ENCODE measurements at places on chromosomes 3 and 15. TPM values are rescaled to one million over a fixed set of nuclear protein-coding genes. Genes with fewer than 3 reads are reported as not detected.

HRH1 gene
- total RNA-seq: 4.8 TPM

WDR72 gene
- not detected for total RNA-seq

GRCh38 chr3:147672436-147672835 lies 263.3 kb downstream of the ZIC1 start:
- no peaks in the 10 kb centered on the region for H3K36me3 ChIP-seq
- H3K27ac ChIP-seq: no peak overlapping the region
- no peak overlapping the region for H3K4me3 ChIP-seq
- H3K27me3 ChIP-seq: no peaks in the 10 kb centered on the region
- no peaks in the 10 kb centered on the region for H3K4me1 ChIP-seq

GRCh38 chr3:116815831-116816588 lies 106.4 kb downstream of the TUSC7 start:
- no peaks in the 10 kb centered on the region for H3K4me1 ChIP-seq
- no peak for DNase-seq

HDC gene
- total RNA-seq: not detected

DNA sequence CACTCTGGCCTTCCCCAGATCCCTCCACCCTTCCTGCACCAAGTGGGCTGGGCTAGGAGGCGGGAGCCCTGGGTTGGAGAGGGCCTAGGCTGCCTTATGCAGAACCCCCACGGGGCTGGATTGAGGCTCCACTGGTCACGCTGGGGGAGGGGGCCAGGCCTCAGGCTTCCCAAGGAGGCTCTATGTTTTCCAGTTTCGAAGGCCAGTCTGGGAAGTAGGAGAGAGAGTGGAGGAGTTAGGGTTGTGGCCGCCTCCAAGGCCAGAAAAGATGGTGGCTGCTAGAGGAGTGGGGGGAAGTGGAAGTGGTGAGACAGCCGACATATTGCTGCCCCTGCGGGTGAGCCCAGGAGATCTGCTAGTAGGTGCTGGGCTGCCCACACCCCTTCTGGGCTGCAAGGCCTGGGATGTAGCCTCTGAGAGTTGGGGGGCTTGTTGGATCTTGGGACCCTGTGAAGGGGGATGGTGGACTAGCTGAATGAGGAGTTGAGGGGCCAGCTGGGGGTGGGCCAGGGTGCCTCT lies 1.2 kb downstream of the GNAI2 start:
- H3K36me3 ChIP-seq: peaks cover 12% of the 10 kb centered on the region
- H3K27me3 ChIP-seq: peaks cover 3% of the 10 kb centered on the region
- H3K27ac ChIP-seq: peak overlapping the region; percentile 92

LCTL gene
- total RNA-seq: 0.75 TPM

PLA1A gene
- total RNA-seq: not detected

GRCh38 chr3:3851621-3852323 lies 52.5 kb downstream of the LRRN1 start:
- no peak for DNase-seq
- no peak overlapping the region for H3K27ac ChIP-seq
- H3K27me3 ChIP-seq: no peaks in the 10 kb centered on the region
- no peaks in the 10 kb centered on the region for H3K4me1 ChIP-seq
- no peaks in the 10 kb centered on the region for H3K36me3 ChIP-seq

DNA sequence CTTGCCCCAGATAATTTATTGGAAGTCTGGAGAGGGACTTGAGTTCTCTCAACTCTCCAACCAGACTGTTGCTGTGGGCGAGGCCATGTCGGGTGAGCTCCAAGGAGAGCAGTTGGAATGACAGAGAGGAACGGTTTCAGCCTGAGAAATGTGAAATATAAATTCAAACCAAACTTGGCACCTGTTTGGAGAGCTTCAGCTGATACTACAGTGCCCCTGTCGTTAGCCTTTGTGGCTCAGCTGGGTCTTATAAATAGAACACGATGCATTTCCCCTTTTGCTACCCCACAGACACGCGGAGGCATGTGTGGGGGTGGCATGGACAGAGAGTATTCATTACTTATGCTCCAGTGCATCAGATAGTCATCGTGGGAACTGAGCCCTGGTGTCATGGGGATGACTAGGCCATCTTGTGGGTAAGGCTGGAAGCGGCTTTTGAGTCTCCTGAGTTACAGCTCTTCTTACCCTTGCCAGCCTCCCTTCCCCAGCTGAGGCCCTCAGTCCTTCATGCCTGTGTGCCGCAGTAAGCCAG lies 15.6 kb downstream of the SMAD3 start:
- H3K4me1 ChIP-seq: peaks cover 99% of the 10 kb centered on the region
- peak overlapping the region; percentile 75 for H3K4me3 ChIP-seq
- peaks cover 11% of the 10 kb centered on the region for H3K27me3 ChIP-seq
- H3K36me3 ChIP-seq: peaks cover 82% of the 10 kb centered on the region
- H3K27ac ChIP-seq: peak overlapping the region; percentile 95

- H3K4me1 ChIP-seq: peaks cover 38% of the 10 kb centered on the region
- DNase-seq: no peak
- no peak overlapping the region for H3K4me3 ChIP-seq
- peaks cover 2% of the 10 kb centered on the region for H3K27me3 ChIP-seq
- H3K27ac ChIP-seq: no peak overlapping the region
These were observed 9.2 kb upstream of the PDZRN3 start for GRCh38 chr3:73633916-73634344.

ARPP21 gene
- total RNA-seq: not detected

RASL12 gene
- total RNA-seq: not detected

BBS4 gene
- total RNA-seq: 11.1 TPM

- H3K4me3 ChIP-seq: no peak overlapping the region
- DNase-seq: no peak
- H3K27ac ChIP-seq: no peak overlapping the region
- peaks cover 21% of the 10 kb centered on the region for H3K27me3 ChIP-seq
- H3K36me3 ChIP-seq: peaks cover 12% of the 10 kb centered on the region
These were observed 442.6 kb upstream of the PROK2 start for GRCh38 chr3:72227486-72228070.

DNA sequence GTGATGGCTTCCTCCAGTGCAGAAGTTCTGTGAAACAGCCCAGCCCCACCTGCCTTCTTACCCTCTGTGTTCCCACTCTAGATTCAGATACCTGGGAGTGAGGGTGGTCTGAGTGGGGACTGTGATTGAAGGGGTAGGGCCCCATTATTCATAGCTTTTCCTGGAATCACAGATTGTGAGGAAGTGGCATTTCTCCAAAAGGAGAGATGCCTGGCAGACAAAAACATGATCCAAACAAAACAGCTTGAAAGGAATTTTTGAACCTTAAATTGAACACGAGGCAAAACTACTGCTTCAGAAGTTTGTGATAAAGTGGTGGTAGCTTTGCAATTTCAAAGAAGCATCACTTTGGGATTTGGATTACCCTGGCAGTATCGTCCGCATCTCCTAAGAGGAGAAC lies 29.2 kb upstream of the NEO1 start:
- no peak for DNase-seq
- H3K27me3 ChIP-seq: peaks cover 11% of the 10 kb centered on the region
- no peak overlapping the region for H3K4me3 ChIP-seq
- no peaks in the 10 kb centered on the region for H3K36me3 ChIP-seq
- no peak overlapping the region for H3K27ac ChIP-seq

SLC22A13 gene
- 0.30 TPM for total RNA-seq

DNA sequence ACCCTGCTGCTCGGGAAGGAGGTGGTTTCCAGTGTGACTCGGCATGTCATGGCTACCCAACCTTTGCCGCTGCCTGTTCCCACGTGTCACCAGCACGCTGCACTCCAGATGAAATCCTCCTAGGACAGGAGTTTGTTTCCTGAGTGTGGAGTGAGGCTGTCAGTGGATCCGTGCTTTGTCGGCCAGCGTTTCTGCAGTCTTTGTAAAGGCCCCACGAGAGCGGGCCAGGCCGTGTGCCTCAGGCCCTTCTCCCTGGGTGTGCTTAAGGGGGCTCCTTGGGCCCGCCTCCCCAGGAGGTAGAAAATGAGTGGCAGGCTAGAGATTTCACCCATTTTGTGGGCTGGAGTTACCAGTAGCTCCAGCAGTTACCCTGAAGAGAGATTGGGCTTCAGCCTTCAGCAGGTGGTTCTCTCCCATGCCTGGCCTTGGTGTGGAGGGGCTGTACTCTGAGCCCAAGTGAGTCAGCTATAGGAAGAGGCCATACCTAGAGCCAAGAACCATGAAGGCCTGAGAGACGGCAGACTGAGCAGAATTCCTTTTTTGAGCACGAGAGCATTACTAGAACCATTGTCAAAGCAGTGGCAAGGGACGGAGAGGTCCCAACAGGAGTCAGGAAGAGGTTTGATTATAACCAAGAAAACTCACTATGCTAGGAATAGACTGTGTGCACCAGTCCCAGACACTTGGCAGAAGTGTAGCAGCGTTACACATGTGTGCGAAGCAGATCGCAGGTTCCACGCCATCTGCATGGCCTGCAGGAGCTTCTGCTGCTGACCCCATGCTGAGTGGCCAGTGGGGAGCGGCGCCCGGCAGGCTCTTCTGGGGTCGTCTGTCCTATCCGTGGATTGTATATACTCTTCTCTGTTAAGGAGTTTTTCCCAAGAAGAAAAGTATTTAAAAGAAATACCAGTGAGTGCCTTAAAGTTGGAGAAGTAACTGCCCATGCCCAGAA lies 14.5 kb downstream of the MAP6D1 start:
- H3K4me1 ChIP-seq: no peaks in the 10 kb centered on the region
- H3K4me3 ChIP-seq: no peak overlapping the region
- H3K36me3 ChIP-seq: peaks cover 22% of the 10 kb centered on the region

- H3K27me3 ChIP-seq: peaks cover 7% of the 10 kb centered on the region
- DNase-seq: no peak
- peak overlapping the region; percentile 55 for H3K27ac ChIP-seq
- peaks cover 29% of the 10 kb centered on the region for H3K4me1 ChIP-seq
- H3K36me3 ChIP-seq: 0 out of 2 replicates have a peak, but pooled peaks cover 11% of the 10 kb centered on the region
- H3K4me3 ChIP-seq: peak overlapping the region; percentile 92
These were observed 614 bp downstream of the CHCHD6 start for GRCh38 chr3:126704494-126705214.

- no peak for DNase-seq
- no peaks in the 10 kb centered on the region for H3K27me3 ChIP-seq
- H3K4me3 ChIP-seq: peak overlapping the region; percentile 92
- no peaks in the 10 kb centered on the region for H3K36me3 ChIP-seq
- peaks cover 5% of the 10 kb centered on the region for H3K4me1 ChIP-seq
These were observed 641 bp downstream of the ACVR2B start for GRCh38 chr3:38454178-38454883.

SKOR1 gene
- total RNA-seq: 0.05 TPM

CACNA1D gene
- total RNA-seq: not detected

DNA sequence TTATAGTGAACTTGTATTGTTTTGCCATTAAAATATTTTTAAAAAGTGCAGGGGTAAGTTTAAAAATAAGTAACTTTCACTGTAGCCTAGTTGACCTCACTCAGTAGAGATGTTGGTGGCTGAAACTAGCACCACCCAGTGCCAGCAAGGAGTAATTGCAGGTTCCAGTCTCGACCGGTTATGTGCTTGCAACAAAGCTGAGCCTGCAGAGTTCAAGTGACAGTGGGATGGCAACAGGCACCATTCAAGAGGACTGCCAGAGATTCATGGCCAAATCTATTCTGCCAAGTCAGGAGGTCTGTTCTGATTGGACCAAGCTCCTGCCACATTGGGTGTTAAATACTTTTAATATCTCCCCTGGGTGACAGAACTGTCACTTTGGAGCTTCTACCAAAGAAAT lies 2.7 kb downstream of the ADAMTS7 start:
- H3K27ac ChIP-seq: no peak overlapping the region
- H3K36me3 ChIP-seq: no peaks in the 10 kb centered on the region
- peaks cover 9% of the 10 kb centered on the region for H3K4me1 ChIP-seq
- peaks cover 27% of the 10 kb centered on the region for H3K27me3 ChIP-seq
- DNase-seq: peak; percentile 27
- H3K4me3 ChIP-seq: no peak overlapping the region
